A172 (cell line): ENCODE measurements at places on chromosomes 1 and 21. TPM values are rescaled to one million over a fixed set of nuclear protein-coding genes. Genes with fewer than 3 reads are reported as not detected.

DNA sequence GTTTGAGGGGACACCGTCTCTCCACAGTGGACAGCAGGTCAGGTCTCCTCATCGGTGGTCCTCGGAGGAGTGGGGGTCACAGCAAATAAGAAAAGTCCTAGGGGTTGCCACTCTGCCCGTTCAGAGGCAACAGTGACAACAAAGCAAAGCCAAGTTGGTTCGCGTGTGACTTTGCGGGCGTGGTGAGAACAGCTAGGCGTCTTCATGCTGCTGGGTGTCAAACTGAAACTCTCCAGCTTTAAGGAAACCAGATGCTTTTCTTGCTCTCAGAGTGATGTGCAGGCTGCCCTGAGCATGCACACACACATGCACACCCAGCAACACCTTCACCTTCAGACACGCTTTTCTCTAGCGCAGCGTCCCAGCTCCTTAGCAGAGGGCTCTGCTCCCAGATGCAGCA lies 70.1 kb upstream of the ARHGEF16 start:
- DNase-seq, result no peak

- peak; percentile 29 for DNase-seq
These were observed 61.1 kb downstream of the FMN2 start for GRCh38 chr1:240152611-240153297.

DNA sequence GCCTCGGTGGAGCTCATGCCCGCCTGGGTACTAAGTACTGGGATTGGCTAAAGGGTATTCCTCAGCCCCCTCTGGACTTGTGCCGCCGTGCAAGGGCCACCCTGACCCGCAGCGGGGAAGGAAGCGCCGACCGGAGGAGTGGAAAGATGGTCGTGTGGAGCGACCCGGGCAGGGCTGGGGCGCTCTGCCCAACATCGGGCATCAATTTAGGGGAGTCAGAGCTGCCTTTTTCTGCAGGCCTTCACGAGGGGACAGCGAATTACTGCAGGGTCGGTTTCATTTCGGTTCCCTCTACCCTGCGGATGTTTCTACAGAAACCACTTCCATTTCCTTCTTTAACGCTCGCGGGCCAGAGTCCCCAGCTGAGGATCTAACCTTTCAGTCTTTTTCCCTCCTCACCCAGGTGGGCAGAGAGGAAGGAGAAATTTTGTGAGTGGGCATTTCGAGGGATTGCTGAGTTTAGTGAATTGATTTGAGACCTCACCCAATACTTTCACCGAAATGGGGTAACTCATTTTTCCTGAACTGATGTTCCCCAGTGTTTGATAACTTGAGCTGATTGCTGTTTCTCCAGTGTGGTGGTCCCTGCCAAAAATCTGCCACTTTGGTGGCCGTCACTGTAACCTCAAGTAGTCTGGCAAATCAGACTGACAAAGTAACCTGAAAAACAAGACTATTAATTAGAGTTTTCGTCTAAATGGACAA lies 1.1 kb downstream of the TOR1AIP1 start:
- DNase-seq, result no peak

FMO4 gene
- total RNA-seq, result 3.1 and 8.0 TPM in 2 replicates

DNA sequence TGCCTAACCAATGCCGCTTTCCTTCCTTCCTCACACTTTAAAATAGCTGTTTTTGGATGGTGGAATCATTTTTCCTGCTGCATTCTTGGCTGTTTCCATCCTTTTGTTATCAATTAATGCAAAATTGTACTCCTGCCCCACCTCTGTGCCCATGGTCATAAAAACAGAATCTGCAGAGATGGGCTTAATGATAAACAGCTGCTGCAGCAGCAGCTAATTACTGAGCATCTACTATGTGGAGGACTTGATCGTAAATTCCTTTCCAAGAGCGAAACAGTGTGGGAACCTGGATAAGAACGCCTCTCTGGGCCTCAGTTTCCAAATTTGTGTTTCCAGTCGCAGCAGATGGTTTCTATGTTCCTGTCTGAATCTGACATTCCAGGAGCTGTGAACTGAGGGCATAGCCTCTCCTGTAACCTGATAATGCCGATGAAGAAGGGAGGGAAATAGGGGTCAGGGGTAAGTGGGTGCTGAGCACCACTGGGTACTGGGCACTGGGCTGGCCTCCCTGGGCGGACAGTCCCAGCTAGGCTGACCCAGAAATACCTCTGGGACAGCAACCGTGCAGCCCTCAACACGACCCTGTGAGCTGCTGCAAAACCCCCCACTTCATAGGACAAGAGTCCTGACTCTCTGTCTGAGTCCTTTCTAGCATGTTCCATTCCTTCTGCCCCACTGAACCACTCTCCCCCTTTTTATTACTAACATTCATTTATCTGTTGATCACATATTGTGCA lies 121.7 kb downstream of the DMRTB1 start:
- DNase-seq, result no peak

- DNase-seq, result no peak
These were observed 36.0 kb downstream of the ALG6 start for GRCh38 chr1:63403386-63403785.
